ENCODE measurements at places on chromosomes 1 and 21.

GRCh38 chr21:25578056-25578961, 29.0 kb downstream of the MRPL39 start:
- no peak for DNase-seq

DNA sequence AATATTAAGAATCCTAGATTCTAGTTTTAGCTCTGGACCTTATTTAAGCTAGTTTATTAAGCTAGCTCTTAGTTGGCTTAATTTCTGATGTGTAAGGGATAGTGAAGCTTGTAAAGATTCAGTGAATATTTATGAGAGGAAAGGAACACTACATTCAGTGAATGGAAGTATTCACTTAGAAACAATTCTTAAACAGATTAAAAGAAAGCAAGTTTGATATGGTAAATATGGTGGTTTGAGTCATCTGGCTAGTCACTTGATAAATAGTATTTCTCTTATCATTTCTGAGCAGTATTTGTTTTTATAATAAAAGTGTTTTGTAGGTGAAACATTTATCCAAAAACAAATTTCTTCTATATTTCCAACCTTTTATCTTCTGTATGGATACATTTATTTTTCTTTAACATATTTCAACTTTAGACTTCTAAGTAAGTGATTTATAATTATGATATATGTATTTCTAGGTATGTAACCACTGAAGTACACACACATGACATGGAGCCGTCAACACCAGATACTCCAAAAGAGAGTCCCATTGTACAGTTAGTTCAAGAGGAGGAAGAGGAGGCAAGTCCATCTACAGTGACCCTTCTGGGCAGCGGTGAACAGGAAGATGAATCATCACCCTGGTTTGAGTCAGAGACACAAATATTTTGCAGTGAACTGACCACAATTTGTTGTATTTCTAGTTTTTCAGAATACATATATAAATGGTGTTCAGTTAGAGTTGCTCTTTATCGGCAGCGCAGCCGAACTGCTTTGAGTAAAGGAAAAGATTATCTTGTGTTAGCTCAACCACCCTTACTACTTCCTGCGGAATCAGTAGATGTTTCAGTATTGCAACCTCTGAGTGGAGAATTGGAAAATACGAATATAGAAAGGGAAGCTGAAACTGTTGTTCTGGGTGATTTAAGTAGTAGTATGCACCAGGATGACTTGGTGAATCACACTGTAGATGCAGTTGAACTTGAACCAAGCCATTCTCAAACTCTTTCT, 55.6 kb downstream of the SUCO start:
- DNase-seq: no peak

GRCh38 chr1:245855846-245856730, 651.0 kb downstream of the SMYD3 start:
- no peak for DNase-seq

DNA sequence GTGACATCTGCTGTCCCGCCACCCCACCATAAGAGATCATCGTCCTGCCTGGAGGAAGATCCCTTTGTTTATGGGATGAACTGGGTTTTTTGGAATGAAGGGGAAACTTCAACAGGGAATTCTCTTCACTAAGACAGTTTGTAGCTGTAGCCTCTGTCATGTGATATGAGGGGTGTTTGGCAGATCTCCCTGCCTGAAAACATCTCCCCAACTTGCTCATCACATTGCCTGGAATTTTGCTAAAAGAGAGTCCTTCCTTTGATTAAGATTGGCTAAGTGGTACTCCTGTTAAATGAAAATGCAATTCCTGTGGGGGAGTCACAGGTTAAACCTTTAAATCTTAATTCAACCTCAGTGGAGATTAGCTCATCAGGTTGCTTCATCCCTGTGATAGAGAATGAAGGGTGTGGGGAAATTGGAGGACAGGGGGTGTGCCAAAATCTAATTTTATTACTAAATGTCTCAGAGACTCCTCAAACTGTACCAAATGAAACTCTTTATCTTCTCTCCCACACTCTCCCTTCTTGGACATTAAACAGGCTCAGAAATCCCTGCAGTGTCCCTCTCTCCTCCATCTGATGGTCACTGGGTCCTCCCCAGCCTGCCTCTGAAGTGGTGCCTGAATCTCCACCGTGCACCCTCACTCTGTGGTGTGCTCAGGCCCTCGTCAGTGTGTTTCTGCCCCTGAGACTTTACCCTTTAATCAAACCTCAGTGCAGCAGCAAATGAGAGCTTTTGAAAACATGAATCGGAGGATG, 54.8 kb downstream of the IER5 start:
- no peak for DNase-seq

- peak; percentile 59 for DNase-seq
These were observed at the start of gene PTPN7 for GRCh38 chr1:202160377-202160940. Gene PTPN7, minus strand, starts transcription at chr1:202160602. Its CDS starts 1,200 bp downstream, at chr1:202159402.

GRCh38 chr1:29259802-29260441, 23.6 kb downstream of the PTPRU start:
- no peak for DNase-seq

- no peak for DNase-seq
These were observed 246.4 kb upstream of the HOOK1 start for GRCh38 chr1:59568158-59568935.

- DNase-seq: no peak
These were observed 945 bp downstream of the CHAF1B start for GRCh38 chr21:36386031-36386642.

- DNase-seq: no peak
These were observed 215.3 kb upstream of the C1orf174 start for GRCh38 chr1:4115191-4115900.

- DNase-seq: no peak
These were observed 53.4 kb downstream of the TMPRSS15 start for GRCh38 chr21:18350216-18350615.

DNA sequence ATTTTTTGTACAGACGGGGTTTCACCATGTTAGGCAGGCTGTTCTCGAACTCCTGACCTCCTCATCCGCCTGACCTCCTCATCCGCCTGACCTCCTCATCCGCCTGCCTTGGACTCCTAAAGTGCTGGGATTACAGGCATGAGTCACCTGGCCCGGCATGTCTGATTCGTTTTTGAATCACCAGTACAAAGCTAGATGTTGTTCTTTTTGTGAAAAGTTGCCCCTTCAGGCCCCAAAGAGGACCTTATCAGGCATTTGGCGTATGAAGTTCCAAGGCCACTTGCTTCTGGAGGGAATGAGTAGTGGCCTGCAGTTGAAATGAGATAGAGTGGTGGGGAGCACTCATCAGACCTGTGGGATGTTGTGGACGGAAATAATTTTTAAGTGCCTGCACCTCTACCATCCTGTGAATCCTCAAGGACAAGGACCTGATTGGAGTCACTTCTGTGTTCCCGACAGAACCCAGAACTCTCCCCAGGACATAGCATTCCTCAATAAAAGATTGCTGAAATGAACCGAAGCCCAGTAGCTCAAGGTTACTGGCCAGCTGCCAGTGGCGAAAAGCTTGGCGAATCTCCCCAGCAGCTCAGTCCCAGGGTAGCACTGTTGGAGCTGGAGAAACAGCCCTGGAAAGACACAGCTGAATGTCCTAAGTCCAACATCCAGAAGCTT, 50.1 kb downstream of the NDUFS5 start:
- DNase-seq: no peak

DNA sequence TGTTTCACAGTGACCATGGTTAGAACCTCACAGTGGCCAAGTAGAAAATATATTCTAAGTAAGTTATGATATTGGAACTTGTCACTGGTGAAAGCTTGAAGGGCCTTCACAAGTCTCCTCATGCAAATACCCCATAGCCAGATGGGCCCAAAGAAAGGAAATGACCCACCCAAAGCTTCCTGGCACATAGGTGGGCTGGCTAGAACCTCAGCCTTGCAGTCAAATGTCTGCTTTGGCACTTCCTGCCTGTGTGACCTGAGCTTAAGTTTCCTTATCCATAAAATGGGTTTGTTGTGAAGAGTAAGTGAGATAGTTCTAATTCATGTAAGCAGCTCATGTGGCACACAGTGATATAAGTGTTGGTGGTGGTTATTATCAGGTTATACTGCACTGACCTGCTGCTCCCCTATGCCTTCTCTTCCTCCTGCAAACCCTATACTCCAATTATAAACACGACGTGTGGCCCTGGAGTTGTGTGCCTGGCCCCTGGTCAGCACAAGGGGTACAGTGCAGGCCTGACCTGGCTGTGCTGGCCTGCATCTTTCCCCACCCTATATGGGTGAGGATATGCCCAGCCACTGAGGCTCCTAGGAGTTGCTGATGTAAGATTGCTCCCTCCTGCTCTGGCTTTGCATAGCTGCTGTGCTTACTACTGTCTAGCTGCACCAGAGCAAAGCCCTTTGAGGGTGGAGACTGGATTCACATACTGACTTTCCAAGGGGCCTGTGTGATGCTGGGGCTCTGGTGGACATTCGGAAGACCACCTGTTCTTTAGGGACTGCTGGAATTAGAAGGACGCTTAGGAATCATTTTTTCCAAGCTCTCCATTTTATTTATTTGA, 4.7 kb upstream of the SLFNL1 start:
- DNase-seq: no peak

- no peak for DNase-seq
These were observed 101.2 kb downstream of the AKT3 start for GRCh38 chr1:243748706-243749283.

Data from effector memory CD4-positive, alpha-beta T cell (primary cell).